ENCODE measurements at places on chromosomes 4 and X.

DNA sequence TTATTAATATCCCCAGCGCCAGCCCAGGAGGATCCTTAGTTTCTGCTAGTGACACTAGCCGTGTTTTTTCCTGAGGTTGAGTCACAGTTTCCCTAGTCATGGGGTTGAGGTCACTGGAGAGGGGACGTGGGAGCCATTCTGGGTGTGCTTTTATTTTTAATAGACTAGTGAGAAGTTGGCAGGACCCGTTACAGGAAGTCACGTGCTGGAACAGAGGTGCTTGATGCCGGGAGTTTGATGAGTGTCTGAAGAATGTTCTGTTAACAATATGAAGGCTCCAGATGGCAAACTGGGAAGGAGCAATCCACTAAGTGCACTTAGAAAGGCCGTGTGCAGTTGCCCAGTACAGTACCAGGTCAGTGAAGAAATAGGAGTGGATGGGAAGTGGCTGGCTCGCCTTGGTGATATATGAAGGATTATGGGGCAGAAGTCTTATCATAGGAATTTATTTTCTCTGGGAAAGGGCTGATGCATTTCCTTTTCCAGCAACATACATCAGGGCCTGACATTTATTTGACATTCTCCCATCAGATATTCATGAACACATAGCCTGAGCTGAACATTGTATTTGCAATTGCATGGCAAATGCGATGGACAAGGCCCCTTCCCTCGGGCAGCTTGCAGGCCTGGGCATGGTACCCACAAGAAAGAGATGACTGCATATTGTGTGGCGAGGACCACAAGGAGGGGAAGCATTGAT lies 291.8 kb downstream of the FBXW7 start:
- DNase-seq, result no peak

DNA sequence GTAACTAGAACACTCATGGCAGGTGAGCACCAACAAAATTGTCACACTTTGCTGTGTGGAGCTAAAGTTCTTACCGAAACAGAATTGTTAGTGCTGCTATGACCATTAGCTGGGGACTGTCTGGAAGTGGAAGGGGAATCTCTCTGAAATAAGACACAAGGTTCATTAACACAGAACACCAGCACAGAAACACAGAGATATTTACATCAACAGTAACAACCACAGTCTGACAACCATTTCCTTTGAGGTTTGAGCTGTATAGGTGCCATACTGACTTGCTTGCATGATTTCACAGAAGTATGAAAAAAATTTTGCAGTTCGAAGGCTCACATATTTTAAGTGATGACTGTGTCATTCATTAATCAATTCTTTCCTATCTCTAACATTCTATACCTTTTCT lies 109.8 kb downstream of the NYX start:
- DNase-seq, result no peak

- DNase-seq, result no peak
Observed at GRCh38 chr4:64062991-64063390, 346.3 kb downstream of the TECRL start.

GRCh38 chrX:72180539-72180938 lies 1.0 kb upstream of the PIN4 start:
- no peak for DNase-seq

DNA sequence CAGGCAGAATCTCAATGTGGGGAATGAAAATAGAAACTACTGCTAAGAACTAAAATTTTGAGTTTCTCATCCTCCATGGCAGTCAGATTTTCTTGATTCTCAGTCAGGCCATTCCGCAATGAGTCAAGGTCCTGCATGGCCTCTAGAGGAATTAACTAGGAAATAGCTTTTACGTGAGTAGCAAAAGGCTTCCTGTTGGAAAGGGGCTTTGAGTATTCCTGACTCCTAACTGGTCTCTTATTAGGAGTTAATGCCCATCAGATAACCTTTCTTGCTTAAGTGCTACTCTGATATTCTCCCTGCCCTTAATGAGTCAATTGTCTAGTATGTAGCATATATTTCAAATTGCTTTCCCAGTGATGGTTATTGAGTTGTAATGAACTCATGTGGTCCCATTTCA lies 65.7 kb upstream of the ARHGAP24 start:
- DNase-seq, result no peak

- no peak for DNase-seq
Observed at GRCh38 chrX:8191022-8191421, 20.0 kb upstream of the VCX2 start.

- no peak for DNase-seq
Observed at GRCh38 chr4:114026447-114026846, 47.0 kb upstream of the ARSJ start.

- DNase-seq, result no peak
Observed at GRCh38 chr4:184416913-184417734, 57.2 kb downstream of the IRF2 start.

GRCh38 chrX:134622056-134622812 lies 36.0 kb downstream of the PLAC1 start:
- DNase-seq, result no peak

DNA sequence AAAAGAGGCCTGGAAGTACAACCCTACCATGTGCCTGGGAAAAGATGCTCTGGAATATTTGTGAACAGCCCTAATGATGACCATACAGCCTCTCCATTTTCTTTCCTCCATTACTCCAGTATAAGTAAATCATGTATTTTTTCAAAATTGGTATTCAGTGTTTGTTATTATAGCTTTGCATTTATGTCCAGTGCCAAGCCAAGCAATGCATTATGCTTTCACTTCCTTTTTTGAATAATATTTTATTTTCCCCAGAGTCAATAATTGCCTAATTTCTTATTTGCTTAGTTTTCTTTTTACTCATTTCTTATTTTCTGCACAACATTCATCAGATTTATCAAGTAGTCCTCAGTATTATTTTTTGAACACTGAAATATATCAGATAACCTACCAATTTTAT lies 49.3 kb upstream of the EOLA2 start:
- DNase-seq, result no peak

- no peak for DNase-seq
Observed at GRCh38 chr4:48913346-48913745, 6.8 kb upstream of the OCIAD2 start.

DNA sequence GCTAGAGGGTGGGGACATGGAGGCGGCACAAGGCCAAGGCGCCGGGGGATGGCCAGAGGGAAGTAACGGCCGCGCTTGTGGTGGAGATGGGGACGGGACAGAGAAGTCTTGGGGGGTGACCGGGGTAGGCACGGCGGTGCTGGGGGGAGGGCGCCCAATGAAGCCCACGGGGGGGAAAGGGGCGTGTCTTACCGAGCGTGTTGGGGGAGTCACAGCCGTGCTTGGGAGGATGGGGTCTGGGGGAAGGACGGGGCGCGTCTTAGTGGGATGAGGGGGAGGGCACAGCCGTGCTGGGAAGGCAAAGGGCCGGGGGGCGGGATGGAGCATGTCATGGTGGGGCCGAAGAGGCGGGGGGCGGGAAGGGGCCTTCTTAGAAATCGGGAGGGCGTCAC lies 952 bp downstream of the ARSD start:
- no peak for DNase-seq

DNA sequence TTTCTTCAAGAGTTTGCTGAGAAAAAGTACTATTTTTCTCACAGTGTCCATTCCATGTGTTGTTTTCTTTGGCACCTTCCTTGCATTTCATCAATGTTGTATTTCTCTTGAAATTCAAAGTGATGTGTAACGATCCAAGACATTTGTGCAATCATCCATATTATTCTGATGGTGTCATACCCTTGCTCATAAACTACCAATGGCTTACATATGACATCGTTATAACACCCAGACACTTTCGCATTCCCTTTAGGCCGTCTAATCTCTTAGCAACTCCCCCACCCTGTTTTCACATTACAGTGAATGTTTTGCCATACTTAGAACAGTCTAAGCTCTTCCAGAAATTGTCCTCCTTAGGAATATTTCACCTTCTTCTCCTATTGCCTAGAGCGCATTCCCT lies 1779.0 kb downstream of the PCDH7 start:
- DNase-seq, result no peak

- no peak for DNase-seq
Observed at GRCh38 chr4:89835413-89835812, 1.5 kb downstream of the SNCA start.

DNA sequence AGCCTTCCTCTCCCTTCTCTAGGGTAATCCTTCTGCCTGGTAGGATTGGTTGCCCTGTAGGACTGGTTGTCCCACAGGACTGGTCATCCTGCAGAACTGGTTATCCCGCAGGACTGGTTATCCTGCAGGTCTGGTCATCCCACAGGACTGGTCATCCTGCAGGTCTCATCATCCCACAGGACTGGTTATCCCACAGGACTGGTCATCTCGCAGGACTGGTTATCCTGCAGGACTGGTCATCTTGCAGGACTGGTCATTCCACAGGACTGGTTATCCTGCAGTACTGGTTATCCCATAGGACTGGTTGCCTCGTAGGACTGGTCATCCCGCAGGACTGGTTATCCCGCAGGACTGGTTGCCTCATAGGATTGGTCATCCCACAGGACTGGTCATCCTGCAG lies 48.1 kb upstream of the STOX2 start:
- no peak for DNase-seq

GRCh38 chrX:13386092-13386491 lies 66.2 kb upstream of the ATXN3L start:
- DNase-seq, result no peak

DNA sequence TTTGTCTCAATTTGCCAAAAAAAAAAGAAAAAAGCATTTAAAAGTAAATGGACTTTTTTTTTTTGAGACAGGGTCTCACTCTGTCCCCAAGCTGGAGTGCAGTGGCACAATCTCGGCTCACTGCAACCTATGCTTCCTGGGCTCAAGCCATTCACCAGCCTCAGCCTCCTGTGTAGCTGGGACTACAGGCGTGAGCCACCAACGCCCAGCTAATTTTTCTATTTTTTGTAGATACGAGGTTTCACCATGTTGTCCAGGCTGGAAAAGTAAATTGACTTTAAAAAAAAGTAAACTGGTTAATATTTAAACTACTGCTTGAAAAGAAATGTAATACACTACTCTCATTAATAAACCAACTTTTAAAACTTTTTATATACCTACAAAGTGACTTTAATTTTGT lies 5.9 kb downstream of the AIFM1 start:
- DNase-seq, result no peak

DNA sequence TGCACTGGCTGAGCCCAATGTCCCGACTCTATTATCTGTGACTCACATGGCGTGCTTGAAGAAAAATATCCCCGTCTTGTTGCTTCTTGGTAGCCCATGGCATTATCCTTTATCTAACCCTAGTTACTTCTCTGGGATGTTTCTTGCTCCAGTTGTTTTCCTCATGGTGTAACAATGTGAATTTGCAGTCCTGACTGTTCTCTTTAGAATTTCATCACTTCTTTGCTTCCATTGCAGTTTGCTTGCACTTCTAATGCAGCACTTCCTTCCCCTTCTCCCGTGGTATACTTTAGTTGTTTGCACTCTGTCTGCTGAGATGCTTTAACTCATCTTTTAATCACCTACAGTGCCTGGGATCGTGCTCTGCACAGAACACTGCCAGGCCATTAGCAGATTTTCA lies 126.9 kb downstream of the MAML3 start:
- no peak for DNase-seq

DNA sequence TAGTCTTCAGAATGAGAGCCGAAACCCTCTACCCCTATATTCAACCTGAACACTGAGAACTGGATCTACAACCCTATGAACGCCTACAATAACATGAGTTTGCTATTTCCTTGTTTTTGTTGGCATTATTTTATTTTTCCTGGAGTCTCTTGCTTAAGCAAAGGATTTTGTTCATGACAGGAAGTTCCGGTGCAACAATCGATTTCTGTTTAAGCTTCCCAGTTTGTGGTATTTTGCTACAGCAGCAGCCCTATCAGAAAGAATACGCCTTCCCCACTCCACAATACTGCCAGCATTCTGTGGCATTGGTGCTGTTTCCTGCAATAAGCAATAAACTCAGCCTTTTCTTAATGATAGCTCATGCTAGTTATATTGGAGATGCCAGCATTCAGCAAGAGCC lies 60.9 kb downstream of the NPY5R start:
- no peak for DNase-seq

DNA sequence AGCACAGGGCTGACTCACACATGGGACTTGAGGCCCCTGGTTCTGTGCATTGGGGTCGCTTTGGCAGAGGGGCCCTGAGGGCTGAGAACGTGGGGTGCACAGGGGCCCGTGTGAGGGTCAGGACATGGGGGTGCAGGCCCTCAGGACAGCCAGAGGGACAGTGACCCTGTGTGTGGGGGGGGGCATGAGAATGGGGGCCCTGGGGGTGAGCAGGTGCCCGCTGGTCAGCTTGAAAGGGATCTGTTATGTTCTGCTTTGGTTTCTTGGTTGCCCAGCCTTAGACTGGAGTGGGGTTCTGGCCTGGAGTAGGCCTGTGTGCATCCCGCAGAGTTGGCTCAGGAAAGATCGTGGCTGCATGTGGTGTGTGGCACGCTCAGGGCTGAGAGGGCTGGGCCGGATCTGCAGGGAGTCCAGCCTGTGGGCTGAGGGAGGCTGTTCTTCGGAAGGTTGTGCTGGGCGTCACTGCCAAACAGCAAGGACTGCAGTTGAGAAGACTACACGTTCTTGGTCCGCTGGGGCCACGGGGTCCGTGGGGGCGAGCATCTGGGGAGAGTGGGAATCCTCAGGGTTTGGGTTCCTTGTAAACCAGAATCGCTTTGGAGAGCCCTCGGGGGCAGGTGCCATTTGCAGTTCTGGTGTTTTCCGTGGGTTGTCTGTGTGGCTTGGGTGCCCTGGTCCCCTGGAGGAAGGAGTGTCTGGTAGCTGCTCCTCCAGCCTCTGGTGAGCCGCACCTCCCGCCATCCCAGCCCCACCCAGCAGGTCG lies 15.2 kb upstream of the UVSSA start:
- no peak for DNase-seq

DNA sequence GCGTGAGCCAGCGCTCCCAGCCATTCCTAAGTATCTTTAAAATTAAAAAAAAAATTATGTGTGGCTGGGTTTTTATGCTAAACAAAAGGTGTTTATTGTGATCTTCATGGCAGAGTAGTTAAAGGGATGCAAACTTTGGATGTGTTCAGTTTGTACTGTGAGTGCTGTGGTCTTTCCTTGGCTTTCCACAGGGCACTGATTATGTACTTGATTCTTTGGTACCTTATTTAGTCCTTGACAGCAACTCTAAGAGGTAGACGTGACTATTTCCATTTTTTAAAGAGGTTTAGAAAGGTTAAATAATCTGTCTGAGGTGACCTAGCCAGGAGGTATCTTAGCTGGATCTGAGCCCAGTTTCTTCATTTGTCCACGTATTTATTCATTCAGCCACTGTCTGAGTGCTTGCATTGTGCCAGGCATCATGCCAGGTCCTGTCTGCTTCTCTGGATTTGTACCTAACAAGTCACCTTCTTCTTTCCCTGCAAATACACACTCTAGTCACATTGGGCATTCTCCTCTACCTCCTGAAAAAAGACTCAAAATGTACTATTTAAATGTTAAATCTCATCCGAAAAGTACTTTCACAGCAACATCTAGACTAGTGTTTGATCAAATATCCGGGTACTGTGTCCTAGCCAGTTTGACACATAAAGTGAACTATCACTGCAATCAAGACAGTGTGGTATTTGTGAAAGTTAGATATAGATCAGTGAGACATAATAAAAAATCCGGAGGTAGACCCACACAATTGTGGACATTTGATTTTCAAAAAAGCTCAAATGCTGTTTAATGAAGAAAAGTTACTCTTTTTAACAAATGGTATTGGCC lies 31.5 kb downstream of the WWC2 start:
- no peak for DNase-seq

GRCh38 chrX:50707405-50707804 lies 106.6 kb downstream of the SHROOM4 start:
- no peak for DNase-seq

- DNase-seq, result no peak
Observed at GRCh38 chr4:170388255-170388654, 298.5 kb upstream of the AADAT start.

All from stimulated activated CD8-positive, alpha-beta memory T cell treated with anti-CD3 and anti-CD28 coated beads, Interleukin-7, amount 100 ng/mL, for 24 hours (primary cell).